ENCODE measurements at places on chromosomes 7 and 10. TPM values are rescaled to one million over a fixed set of nuclear protein-coding genes. Genes with fewer than 3 reads are reported as not detected.

Gene CLDN4
- total RNA-seq, result not detected

Gene HSPB1
- 1,006 TPM for total RNA-seq

GRCh38 chr7:36546331-36546730 lies 156.7 kb downstream of the ANLN start:
- DNase-seq, result no peak

DNA sequence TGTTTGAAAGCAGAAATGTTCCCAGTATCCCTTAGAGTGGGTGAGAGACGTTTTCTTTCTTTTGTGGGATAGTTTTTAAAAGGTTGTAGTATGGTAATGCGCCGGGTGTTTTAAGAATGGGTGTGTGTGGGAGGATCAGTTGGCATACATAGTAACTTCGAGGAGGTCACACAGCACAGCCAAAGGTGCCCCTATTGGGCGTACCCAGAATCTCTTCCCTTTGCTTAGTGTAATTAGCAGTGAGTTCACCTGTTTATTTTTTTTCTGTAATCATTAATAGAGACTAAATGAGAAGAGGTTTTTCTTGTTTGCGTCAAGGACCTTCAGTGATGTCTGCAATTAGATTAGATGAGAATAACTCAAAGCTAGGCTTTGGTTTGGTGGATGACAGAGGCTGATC lies 1.5 kb downstream of the PLEKHA8 start:
- no peak for DNase-seq

DNA sequence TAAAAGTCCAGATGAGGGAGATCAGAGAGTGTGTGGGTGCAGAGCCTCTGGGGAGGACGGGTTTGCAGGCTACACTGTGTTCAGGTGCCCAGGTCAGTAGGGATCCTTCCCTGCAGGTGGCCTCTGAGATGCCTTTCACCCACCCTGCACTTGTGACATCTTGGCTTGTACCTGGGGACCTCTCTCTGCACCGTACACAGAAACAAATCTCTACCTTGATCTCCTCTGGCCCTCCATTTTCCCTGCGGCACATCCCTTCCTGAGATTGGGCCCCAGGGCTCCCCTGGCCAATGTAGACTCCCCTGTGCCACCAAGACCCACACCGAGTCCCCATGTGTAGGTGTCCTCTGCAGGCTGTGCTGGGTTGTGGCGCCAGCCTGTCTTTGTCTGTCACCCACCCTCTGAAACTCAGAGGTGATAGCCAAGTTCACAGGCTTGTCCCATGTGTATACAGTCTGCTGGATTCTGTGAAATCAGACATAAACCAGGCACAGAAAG lies 140.6 kb downstream of the PTPN20 start:
- DNase-seq, result no peak

Gene FOXP2
- total RNA-seq, result 2.0 TPM

DNA sequence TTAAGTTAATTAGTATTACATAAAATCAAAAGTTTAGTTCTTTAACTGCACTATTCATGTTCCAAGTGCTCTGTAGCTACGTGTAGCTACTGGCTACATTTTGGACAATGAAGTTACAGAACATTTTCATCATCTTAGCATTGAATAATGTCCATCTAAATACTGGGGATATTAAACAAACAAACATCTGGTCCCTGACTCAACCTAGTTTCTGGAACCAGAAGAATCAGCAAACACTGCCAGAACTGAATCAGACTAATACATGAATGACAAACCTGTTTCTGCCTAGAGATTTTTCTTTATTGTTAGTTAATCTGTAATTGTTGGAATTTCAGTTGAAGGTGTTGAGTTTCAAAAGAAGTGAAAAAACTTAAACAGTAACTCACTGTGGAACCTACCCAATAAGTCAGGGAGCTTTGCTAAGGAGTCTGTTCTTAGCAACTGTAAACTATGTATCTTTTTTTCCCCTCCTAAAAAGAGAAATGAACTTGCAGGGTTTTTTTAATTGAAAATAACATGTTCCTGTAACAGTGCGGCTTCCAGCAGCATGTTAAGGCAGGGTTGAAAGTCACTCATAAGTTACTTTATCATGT lies 58.3 kb downstream of the CDK13 start:
- DNase-seq, result no peak

DNA sequence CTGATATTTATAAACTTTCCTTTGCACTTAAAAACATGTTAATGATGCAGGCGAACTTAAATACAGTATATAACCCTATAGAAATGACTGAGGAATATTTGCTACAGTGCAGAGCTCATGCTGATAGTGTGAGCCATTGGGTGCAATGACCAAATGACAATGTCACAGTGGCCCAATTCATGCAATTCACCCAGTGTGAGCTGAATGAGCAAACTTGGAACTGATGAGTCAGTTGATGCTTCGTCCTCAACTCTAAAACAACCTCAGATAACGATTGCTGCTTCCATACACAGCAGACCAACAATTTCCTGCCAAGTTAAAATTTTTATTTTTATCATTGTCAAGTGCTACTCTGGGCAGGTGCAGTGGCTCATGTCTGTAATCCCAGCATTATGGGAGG lies 12.1 kb upstream of the ZC3HAV1L start:
- DNase-seq, result no peak

DNA sequence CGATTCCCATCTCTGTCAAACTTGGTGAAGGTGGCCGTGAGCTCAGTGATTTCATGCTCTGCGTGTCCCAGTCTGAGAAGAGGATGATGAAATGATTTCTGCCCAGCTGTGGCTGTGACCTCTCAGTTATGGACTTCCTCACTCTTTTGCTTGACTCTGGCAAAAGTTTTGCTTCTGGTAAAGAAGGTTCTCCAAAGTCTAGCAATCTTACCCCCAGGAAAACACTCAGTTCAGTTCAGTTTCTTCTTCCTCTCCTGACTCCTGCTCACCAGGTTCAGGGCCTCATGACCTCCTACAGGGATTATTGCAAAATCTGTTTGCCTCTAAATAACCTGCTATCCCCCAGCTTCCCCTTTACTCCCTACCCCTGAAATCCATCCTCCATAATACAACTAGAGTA lies 4.9 kb upstream of the BLOC1S2 start:
- no peak for DNase-seq

Gene CALHM3
- total RNA-seq, result not detected

DNA sequence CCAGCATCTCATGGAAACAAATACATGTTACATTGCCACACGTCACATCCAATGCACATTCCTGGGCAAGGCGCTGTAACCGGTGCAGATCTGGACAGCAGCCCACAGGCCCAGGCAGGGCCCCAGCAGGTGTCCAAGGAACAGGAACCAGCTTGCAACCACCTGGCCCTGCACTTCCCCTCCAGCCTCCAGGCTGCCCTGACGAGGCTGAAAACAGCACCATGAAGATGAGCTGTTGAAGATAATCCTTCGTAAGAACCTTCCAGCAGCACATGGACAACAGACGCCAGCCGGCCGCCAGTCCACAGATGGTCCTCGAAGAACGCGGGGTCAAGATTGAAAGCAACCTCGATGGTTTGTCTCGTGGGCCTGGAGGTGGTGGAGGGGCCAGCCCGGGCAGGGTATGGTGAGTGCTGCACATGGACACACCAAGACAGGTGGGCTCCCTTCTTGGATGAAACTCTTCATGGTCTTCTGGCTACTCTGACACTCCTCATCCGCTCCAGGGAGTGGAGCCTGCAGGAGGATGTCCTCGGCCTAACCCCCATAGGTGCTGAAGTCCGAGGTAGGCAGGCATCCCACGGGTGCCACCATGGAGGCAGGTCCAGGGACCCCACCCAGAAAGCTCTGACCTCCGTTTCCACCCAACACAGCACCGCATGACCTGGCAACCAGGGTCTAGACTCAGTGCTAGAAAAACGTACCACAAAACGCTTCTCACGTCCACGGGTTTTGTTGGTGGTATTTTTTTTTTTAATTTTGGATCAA lies 22.9 kb downstream of the PDGFA start:
- no peak for DNase-seq

Gene OR2A42
- total RNA-seq, result 0.39 TPM

DNA sequence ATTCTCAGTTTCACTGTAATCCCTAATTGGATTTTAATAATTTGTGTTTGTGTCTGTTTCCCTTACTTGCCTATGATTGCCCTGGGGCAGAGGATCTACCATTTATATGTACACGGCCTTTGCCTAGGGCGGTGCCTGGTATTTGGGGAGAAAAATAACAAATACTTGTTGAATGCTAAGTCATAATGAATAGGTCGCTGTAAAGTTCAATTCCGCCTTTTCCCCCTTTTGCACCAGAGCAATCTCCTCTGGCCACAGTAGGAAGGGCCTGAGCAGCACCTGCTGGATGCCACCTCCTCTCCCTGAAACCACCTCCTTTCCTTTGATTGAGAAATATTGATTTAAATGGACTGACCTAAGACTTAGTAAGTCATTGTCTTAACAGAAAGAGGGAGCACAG lies 70.2 kb downstream of the RHOBTB1 start:
- DNase-seq, result no peak

DNA sequence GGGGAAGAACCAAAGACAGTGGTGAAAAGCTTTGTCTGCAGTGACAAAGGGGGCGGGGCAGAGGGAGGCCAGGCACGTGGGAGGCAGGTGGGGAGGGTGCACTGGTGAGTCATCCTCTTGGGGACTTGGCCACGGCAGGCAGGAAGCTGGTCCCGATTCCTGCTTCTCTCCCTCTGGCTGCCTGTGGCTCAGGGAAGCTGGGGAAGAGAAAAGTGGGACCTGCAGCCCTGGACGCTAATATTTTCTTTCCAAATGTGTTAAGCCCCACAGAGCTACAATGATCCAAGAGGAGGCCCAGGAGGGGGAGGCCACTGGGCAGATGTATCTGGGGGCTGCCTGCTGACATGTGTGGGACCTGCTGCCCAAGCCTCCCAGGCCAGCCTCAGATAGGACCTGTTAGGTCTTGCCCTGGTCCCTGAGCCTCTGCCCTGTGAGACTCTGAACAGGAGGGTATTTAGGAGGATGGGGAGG lies 231.8 kb downstream of the KCNMA1 start:
- no peak for DNase-seq

Gene MACC1
- not detected for total RNA-seq

Gene SEMA3E
- total RNA-seq, result 0.59 TPM

DNA sequence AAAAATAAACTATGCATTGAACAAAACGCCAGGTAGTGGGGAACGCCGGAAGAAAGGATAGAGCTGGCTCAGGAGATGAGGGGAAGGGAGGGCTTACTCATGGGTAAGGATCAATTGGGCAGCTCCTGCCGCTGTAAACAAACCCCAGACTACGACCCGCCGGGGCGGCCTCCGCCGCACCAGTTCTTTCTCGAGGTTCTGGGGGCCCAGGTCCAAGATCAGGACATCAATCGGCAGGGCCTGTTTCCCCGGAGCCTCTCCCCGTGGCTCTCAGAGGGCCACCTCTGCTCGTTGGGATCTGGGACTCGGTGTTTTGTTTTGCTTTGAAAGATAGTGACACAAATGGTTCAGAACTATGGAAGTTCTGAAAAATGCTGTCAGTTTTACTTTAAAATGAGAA lies 140.4 kb downstream of the ELFN1 start:
- DNase-seq, result peak; percentile 34

DNA sequence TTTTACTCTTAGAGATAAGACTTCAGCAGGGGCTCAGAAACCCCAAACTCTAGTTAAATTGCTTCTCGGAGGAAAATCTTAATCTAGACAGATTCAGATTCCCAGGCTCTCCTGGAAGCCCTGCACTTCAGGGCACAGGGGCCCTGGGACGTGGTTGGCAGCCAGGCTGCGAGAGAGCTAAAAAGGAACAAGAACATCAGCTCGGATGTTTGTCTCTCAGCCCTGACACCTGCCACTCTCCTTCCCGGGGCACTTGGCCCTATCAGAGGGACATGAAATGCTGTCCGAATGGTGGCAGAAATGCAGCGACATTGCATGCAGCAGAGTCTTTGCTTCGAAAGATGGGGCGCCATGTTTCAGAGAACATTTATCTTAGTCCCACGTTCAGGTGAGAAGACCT lies 166.8 kb downstream of the CCDC3 start:
- DNase-seq, result no peak

Gene TMEM130
- total RNA-seq, result not detected

DNA sequence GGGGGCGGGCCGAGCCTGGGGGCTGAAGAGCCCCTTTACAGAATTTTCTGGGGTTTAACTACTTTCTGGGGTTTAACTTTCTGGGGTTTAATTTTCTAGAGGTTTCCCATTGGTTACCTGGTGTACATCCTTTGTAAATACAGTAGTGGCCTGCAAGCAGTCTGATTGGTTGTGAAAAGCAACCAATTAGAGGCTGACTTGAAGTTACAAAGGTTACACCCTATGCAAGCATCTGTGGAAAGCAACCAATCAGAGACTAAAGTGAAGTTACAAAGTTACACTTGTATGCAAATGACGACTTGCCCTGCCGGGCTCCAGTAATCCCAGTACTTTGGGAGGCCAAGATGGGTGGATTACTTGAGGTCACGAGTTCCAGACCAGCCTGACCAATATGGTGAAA lies 27.4 kb downstream of the GTF2I start:
- DNase-seq, result no peak

GRCh38 chr7:99372275-99373090 lies 2.0 kb upstream of the ARPC1B start:
- DNase-seq, result no peak

- no peak for DNase-seq
Observed at GRCh38 chr10:129445436-129446182, 21.4 kb upstream of the MGMT start.

GRCh38 chr10:133567609-133568286 lies 2.4 kb upstream of the SYCE1 start:
- no peak for DNase-seq

DNA sequence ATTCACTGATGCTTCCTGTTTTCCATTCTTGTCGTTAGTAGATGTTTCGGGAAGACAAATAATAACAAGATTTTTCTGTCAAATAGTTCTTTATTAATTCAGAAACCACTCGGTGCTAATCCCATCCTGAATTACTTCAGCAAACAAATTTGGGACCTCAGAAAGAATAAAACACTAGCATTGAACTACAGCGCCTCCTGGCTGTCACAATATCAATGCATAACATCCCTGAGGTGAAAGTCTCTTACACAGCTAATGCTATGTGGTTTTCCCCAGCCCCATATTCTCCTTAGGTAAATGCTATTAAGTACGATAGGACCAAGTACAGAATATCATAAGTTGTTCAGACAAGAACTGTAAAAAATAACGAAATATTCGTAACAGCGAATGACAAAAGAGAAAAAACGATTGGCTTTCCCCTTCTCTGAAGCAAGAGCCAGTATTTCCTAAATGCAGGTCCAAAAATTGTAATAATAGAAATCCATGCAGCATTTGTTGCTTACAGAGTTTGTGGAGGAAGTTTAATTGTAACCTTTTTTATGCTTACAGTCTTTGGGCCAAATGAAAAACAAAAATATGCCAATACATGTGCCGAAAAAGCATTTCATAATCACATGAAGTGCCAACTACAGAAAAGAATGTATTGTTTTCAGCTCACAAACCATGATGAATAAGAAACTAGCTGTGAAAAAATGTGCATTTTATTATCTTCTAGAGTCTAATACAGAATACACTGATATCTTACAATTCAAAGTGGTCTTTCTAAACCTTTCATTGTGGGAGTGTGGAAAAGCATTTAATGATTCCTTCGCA lies 47.3 kb downstream of the MYPN start:
- DNase-seq, result no peak

DNA sequence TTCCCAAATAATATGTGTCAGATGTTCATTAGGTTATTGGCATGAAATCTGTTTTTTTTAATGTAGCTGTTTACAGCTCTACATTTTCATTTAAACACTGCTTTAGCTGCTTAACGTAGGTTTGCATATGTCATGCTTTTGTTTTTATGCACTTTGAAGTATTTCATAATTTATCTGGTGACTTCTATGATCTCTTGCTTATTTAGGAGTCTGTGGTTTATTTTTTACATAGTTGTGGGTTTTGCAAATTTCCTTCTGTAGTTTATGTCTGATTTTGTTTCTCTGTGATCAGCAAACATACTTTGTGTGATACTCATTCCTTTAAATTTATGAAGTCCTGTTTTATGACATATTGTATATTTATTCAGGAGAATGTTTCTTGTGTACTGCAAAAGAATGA lies 606.5 kb upstream of the PFKP start:
- no peak for DNase-seq

All from right atrium auricular region (tissue), 2 donors.